Fibroblast of villous mesenchyme (primary cell): ENCODE measurements at places on chromosomes 7 and 10. TPM values are rescaled to one million over a fixed set of nuclear protein-coding genes. Genes with fewer than 3 reads are reported as not detected.
A peak's percentile ranks its signal among the peaks of the same experiment; 100 is the strongest.

DNA sequence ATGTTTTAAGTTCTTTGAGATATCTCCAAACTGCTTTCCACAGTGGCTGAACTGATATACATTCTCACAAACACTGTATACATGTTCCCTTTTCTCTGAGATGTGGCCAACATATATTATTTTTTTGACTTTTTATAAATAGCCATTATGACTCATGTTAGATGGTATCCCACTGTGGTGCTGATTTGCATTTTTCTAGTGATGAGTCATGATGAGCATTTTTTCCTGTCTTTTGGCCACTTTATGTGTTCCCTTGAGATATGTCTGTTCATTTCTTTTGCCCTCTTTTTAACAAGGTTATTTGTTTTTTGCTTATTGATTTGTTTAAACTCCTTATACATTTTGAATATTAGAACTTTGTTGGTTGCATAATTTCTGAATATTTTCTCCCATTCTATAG lies 1055.1 kb downstream of the NXPH1 start:
- peak; percentile 55 for DNase-seq

DNA sequence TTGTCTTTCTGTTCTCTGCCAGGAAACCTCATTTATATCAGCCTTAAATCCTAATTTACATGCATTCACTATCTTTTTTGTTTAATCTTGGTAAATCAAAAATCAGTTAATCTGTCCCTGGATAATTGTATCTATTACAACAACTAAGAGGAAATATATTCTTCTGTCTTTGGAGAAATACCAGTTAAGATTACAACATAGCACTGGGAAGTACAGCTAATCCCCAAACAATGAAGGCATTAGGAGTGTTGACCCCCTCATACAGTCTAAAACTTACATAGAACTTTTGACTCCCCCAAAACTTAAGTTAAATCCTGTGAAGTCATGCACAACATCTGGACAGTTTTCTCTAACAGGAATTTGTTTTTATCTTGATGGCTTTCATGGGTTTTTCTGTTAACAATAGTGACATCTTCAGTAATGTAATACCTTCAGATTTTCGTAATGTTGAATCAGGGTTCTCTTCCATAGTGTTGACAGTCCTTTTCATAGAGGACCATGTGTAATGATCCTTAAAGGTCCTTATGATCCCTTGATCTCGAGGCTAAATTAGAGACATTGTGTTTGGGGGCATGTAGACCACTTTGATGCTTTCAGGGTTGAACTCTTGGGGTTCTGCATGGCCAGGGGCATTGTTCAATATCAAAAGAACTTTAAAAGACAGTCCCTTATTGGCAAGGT lies 24.1 kb upstream of the ABCC2 start:
- peak; percentile 90 for DNase-seq

The NRAP gene
- total RNA-seq, result under 0.01 TPM in 1 of 2 replicates, not detected in the other

- no peak for DNase-seq
Measured at GRCh38 chr10:16649757-16650156, 128.1 kb upstream of the C1QL3 start.
